ENCODE measurements at places on chromosomes 3 and 15.

DNA sequence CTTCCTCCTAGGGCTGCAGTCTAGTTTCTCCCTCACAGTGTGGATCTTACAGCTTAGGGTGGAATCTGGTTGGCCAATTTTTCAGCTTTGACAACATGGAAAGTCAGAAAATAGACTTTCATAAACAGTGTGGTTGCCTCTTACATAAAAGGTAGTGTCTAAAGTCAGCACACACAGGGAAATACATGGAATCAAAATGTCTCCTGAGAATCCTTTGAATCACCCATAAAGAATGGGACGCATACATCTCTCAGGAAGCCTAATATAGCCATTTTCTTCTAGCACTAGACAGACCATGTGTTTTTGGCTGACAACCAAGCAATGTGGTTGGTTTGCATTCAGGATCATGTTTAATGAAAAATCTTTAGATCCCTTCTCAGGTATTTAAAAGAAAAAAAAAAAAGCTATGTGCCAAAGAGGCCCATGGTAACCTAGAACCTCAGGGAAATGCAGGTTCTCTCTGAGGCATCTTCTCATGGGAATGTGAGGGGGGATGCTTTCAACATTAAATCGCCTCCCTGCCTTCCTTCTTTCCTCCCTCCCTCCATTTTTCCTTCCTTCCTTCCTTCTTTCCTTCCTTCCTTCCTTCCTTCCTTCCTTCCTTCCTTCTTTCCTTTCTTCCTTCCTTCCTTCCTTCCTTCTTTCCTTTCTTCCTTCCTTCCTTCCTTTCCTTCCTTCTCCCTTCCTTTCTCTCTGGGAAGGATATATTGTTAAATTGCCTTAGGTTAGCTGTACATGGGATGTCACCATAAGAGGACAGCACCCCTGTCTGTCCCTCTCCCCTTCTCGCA is 34.3 kb upstream of the ZBTB38 start:
- no peak for DNase-seq

DNA sequence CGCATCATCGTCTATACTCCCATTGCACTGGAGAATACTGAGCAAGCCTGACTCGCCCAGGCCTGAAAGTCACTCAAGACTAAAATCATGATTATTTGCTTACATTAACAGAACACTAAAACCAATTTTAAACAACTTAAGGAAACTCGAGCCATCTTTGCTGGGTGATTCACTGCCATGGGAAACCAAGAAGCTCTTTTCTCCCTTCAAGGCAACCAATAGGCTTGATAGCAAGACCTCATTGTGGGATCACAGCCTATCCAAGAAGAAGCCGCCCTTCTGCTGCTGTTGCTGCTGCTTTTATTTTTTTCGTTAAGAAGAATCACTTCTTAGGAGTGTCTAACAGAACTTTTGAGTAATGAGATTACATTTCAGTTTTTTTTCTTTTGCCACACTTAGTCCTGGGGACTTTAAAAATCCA is 479.4 kb downstream of the FOXP1 start:
- no peak for DNase-seq

GRCh38 chr3:45488591-45488990 is 100.2 kb downstream of the LARS2 start:
- DNase-seq, result no peak

DNA sequence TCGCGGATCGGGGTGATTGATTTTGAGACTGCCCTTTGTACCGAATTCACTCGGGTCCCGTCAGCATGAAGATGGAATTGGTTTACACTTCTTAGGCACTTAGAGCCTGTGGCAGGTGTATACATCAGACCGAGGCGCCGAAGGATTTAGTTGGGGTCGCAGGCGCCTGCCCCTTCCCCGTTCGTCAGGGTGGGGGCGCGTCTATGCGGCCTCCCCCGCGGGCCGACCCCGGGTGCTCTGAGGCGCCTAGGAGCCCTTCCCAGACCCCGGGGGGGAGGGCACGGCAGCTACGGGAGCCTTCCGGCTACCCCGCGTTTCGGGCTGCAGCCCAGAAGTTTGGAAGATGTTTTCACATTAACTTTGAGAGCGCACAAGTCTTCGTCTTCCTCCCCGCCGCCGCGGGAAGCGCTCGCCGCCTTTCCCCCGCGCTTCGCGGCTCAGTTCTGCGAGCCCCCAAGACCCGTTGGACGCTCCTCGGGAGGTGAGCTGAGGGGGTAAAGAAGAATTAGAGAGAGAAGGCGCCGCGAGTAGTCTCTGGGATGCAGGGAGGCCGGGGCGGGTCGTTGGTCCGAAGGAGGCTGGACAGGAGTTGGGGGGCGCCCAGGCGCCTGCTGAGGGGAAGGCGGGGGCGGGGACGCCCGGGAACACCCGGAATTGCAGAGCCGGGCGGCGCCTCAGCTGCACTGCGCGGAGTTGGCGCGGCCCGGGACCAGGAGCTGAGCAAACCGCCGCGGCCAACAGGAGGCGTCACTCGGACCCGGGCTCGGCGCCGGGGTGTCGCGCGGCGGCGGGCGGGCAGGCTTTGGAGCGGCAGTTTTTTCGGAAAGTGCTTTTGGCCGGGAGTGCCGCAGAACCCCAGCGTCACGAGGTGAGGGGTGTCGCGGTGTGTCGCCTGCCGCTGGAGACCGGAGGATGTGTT is 780 bp downstream of the TIPARP start:
- DNase-seq, result peak; percentile 21

GRCh38 chr3:149623824-149624223 is 34.0 kb downstream of the WWTR1 start:
- DNase-seq, result no peak

GRCh38 chr3:17258823-17259436 is 374.2 kb downstream of the PLCL2 start:
- no peak for DNase-seq

GRCh38 chr15:85762756-85763127 is 32.0 kb downstream of the KLHL25 start:
- DNase-seq, result no peak

- no peak for DNase-seq
Observed at GRCh38 chr3:27356976-27357375, 12.2 kb downstream of the NEK10 start.

GRCh38 chr3:190121383-190121782 is 686 bp upstream of the P3H2 start:
- no peak for DNase-seq

DNA sequence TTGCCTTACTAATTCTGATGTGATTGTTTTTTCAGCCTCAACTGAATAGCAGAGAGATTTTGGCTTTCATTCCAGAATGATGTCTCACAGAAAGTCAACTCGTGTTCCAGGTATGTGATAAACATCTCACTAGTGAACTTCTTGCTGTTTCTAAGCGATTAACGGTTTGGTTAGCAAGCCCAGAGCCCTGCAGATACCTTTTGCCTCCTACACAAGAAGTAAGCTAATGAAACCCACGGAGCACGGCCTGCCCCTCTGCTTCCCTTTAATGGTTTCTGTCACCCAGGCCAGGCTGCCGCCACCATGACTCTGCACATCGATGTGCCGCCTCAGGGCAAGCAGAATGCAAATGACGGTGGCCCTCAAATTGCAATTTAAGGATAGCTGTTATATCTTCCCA is 155.9 kb upstream of the ICE2 start:
- DNase-seq, result no peak

GRCh38 chr15:56987286-56987685 is 68.8 kb downstream of the TCF12 start:
- no peak for DNase-seq

- no peak for DNase-seq
Observed at GRCh38 chr3:17494117-17494809, 248.2 kb downstream of the TBC1D5 start.

DNA sequence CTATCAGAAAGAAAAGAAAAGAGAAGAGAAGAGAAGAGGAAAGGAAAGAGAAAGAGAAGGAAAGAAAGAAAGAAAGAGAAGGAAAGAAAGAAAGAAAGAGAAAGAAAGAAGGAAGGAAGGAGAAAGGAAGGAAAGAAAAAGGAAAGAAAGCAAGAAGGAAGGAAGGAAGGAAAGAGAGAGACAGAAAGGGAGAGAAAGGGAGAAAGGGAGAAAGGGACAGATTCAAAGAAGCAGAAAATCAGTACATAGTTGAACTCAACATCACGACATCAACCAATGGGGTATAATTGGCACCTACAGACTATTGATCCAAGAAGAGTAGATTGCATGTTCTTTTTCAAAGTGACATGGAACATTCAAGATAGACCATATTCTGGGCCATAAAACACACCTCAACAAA is 45.2 kb downstream of the HOMER2 start:
- DNase-seq, result no peak

Measured in activated T-helper 9 cell treated with anti-CD3 and anti-CD28 coated beads, Interleukin-2, amount 50 U/mL, for 16 hours (primary cell).